ENCODE measurements at places on chromosomes 3 and 15.

- DNase-seq: no peak
Observed at GRCh38 chr3:111882799-111883198, 23.7 kb downstream of the PHLDB2 start.

DNA sequence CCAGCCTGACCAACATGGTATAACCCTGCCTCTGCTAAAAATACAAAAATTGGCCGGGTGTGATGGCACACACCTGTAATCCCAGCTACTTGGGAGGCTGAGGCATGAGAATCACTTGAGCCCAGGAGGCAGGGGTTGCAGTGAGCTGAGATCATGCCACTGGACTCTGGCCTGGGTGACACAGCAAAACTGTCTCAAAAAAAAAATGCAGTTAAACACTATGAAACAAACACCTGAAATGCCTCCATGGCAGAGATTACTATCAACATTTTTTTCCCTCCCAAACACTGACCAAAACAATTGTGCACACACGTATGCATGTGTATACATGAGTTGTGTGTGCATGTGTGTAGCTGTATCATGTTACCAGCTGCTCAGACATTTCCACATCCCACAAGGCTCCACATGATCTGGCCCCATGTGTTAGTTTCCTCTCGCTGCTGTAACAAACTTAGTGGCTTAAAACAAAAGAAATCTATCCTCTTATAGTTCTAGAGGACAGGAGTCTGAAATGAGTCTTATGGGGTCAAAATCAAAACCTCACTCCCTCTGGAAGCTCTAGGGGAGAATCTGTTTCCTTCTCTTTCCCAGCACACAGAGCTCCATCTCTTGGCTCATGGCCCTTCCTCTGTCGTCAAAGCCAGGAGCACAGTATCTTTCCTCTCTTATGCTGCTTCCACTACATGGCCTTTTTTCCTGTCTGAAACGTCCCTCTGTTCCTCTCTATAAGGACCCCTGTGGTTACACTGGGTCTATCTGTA, 34.5 kb downstream of the SLC41A3 start:
- DNase-seq: no peak

GRCh38 chr3:128072454-128073184, 20.4 kb downstream of the SEC61A1 start:
- DNase-seq: no peak

DNA sequence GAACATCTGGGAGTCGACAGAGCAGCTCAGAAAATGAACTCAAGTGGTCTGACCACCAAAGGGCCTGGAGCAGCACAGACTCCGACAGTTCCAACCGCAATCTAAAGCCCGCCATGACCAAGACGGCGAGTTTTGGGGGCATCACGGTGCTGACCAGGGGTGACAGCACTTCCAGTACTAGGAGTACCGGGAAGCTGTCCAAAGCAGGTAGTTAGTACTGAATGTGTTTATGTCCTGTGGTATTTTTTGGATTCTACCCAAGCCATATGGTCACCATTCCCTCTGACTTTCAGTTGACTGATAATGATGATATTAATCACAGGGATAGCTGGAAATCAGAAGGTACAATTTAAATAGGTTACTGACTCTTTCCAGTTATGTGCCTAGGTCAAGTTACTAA, 82.3 kb downstream of the ARPP21 start:
- no peak for DNase-seq

GRCh38 chr3:134885877-134886621, 91.0 kb downstream of the EPHB1 start:
- no peak for DNase-seq

DNA sequence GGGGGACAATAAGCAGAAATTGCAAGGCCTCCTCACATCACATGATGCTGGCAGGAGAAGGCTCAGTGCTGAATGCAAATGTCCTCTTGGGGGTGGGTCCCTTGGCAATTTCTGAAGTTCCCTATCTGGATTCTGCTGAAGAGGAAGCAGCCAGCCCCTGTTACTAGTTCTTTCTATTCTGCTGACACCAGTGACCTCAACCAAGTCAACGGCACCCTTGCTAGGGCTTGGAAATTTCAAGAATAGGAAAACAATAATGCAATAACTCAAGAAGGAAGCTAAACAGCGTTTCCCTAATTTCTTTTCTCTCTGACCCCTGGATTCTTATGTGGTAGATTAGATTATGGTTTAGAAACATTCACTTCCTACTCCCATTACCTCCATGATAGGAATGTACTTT, 46.2 kb upstream of the FOXP1 start:
- DNase-seq: peak; percentile 92

DNA sequence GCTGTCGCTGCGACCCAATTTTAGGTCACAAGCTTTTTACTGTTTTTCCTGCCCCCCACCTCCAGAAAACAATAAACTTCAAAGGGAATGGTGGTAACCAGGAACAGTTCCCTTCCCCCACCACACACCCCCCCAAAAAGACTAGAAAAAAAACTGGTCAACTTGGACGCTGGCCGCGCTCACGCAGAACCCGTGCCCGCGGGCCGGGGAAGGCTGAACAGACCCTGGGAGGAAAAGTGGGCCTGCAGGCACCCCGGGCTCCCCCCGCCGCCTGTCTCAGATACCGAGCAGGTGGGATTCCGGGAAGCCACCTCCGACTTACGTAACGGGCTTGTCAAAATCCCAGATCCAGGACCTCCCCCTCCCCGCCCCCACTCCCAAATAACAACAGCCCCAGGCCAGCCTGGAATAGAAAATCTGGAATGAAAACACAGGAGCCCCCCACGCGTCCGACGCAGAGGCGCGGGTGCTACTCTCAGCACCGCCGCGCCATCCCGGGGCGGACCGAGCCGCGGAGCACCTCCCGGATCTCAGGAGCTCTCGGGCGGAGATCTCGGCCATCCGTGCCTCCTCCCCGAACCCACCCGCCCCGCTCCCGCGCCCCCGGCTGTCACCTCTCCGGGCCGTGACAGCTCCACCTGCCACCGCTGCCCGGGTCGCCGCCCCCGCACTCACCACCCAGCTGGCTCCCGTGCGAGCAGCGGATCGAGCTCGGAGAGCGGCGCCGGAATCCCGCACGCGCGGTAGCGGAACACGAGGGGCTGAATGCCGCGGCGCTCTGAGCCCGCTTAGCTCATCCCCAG, 557 bp downstream of the DENND4A start:
- DNase-seq: peak; percentile 24

GRCh38 chr3:128854475-128854874, 24.9 kb upstream of the ACAD9 start:
- DNase-seq: peak; percentile 95

- DNase-seq: no peak
Observed at GRCh38 chr3:12922881-12923431, 81.6 kb upstream of the RPL32 start.

- no peak for DNase-seq
Observed at GRCh38 chr15:65343374-65343981, 34.3 kb downstream of the IGDCC3 start.

DNA sequence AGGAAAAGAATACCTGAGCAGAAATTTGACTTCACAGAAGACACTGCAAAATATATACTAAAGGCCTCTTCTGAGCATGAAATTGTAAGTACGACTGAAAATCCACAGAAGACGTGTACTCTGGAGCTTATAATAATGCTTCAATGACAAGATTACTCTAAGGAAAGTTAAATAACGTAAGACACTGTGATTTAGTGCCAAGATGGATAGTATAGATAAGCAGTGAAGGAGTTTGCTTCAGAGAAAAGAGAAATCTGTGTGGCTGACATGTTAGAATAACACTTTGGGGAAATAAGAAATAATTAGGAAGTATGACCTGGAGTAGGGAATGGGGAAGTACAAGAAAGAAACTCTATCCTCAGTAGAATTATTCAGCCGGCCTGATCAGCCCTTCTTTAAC, 28.9 kb downstream of the ALDH1A2 start:
- DNase-seq: peak; percentile 34

GRCh38 chr3:106239195-106239697, 370.4 kb upstream of the CBLB start:
- DNase-seq: no peak

GRCh38 chr3:74436184-74436583, 178.3 kb downstream of the CNTN3 start:
- no peak for DNase-seq

DNA sequence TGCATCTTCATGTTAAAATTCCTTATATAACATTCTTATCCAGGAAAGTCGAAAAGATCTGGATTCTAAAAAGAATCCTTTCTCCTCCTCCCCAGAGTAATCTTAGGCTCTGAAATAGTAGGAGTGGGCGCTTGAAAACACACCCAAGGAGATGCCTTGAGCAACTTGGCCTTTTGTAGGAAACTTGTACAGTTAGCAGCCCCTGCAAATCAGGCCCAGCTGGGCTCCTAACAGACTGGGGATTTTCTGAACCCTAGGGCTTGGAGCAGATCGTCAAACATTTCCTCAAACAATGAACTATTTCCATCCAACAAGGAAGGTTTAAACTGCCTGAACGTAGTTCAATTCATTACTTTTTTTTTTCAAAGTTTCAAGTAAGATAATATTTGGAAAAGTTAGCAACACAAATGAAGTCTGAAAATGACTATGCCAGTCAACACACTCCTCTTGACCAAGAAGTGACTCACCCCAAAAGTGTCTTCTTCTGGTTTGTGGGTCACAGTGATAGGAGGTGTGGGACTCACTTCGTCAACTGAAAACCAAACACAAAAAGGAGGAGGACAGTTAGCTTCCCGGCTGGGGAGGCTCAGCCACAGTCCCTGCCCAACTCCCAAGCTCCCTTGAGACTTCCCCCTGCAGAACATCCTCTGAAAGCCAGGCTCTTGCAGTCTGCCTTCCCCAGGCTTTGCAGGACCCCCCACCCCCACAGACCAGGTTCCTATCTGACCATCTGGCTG, 129.7 kb downstream of the NTRK3 start:
- DNase-seq: no peak

GRCh38 chr3:53841296-53841695, 4.9 kb downstream of the CHDH start:
- no peak for DNase-seq

GRCh38 chr3:111591555-111591954, 3.6 kb downstream of the ZBED2 start:
- no peak for DNase-seq

DNA sequence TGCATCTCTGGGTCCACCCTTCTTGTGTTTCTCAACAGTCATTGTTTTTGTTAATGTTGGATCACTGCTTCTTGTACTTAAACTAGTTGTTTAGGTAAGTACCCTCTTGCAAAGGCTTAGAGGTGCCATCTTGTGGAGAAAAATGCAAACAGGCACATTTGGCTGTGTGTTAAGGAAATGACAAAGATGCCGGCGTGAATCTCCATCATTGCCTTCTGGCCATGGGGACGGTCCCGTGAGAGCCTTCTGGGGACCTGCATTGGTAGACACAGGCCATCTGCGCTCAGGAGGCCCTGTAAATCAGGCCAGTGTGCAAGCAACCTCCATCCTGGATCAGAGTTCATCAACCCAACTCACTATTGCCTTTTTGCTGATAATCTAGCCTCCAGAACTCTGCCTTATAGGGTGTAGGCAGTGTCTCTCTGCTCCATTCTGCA, 158.6 kb upstream of the NR2E3 start:
- peak; percentile 4 for DNase-seq

GRCh38 chr3:11391174-11391879, 119.1 kb downstream of the ATG7 start:
- DNase-seq: no peak

- peak; percentile 96 for DNase-seq
Observed at GRCh38 chr3:52240059-52240885, 1.3 kb upstream of the TWF2 start.

- DNase-seq: no peak
Observed at GRCh38 chr15:31390777-31391486, 64.3 kb downstream of the KLF13 start.
